ENCODE measurements at places on chromosomes 11 and 22.

- DNase-seq, result peak; percentile 66
Observed at GRCh38 chr11:35257281-35257680, 118.3 kb downstream of the CD44 start.

- no peak for DNase-seq
Observed at GRCh38 chr22:24553597-24554312, 1.2 kb downstream of the GUCD1 start.

GRCh38 chr11:114618139-114618538 lies 22.6 kb upstream of the NXPE4 start:
- no peak for DNase-seq

- peak; percentile 83 for DNase-seq
Observed at GRCh38 chr11:76782531-76783293, 444 bp upstream of the TSKU start.

- DNase-seq, result no peak
Observed at GRCh38 chr22:48368975-48369525, 1458.6 kb downstream of the BRD1 start.

DNA sequence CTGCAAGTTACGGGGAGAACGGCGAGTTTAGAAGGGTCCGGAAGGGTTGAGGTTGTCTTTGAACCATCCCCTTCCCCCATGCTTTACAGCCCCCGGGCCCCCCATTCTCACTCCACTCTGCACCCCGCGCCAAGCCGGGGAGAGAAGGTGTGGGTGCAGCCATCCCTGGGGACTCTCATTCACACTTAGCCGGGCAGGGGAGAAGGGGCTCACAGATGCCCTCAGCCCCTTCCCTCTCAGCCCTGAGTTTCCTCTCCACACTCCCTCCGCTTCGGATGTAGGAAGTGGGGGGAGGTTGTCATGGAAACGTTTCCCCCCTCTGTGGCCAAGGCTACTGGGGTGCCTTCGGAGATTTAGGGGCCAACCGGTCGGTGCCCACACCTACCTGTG lies 334 bp downstream of the CADM1 start:
- peak; percentile 32 for DNase-seq

- DNase-seq, result no peak
Observed at GRCh38 chr11:58526721-58527120, 18.8 kb upstream of the OR5B21 start.

DNA sequence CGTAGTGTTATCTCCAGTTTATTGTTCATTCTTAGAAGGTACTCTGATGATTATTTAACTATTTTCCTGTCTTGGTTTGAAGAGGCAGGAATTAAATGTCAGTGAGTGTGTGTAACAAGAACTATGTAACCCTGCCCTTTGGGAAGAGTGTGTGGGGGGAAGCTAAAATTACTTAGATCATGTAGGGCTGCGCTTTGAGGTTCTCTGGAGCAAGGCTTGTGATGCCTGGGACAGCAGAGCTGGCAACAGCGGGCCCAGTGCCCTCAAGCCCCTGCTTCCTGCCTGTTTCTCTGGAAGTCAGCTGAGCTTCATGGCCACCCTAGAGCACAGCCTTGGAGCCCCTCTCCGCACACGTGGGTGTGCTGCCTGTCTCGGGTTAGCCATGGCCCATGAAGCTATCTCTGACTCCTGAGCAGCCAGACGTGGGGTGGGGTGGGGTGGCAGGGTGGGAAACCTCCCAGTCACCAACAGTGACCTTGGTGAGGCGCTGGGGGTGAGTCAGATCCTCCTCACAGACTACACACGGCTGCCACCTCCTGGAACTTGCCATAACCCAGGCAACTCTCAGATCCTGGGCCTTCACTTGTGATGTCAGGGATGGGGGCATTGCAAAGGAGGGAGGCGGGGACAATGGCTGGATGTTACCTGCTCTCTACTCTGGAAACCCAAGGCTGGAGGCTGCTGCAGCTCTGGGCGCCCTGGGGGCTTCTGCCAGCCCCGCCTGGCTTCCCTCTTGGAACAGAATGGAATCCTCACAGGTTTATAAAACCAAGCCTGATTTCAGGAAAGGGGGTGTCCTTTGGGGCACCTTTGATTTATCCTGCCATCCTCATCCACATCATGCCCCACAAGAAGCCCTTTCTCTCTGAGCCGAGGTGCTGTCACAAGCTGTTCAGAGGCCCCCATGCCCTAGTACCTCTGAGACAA lies 88.6 kb downstream of the SNX19 start:
- DNase-seq, result peak; percentile 23

- no peak for DNase-seq
Observed at GRCh38 chr11:1779034-1779805, 15.5 kb upstream of the CTSD start.

DNA sequence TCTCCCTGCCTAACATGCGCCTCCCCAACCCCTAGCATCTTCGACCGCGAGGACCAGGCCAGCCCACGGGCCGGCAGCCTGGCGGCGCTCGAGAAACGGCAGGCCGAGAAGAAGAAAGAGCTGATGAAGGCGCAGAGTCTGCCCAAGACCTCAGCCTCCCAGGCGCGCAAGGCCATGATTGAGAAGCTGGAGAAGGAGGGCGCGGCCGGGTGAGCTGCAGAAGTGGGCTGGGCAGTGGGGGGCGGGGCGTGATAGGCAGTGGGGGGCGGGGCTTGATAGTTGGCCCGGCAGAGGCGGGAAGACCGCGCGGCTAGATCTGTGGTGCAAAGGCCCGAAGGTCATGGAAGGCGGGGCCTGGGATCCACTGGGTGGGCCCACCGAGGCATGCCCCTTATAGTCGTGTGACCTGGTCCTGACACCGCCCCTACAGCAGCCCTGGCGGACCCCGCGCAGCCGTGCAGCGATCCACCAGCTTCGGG lies 8.7 kb downstream of the SELENOM start:
- DNase-seq, result no peak

DNA sequence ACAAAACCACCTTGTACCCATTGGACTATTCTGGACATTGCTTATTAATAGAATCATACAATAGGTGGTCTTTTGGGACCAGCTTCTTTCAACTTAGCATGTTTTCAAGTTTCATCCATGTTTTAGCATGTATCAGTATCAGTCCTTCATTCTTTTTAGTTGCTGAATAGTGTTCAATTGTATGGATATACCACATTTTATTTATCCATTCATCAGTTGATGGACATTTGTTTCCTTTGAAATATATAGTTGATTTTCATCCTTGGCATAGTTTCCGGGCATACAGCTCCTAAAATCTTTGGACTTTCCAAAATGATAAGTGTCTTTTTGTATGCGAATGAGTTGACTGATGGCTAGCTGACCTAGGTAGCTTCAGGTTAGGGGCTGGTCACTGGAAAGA lies 12.2 kb downstream of the PPP6R3 start:
- no peak for DNase-seq

DNA sequence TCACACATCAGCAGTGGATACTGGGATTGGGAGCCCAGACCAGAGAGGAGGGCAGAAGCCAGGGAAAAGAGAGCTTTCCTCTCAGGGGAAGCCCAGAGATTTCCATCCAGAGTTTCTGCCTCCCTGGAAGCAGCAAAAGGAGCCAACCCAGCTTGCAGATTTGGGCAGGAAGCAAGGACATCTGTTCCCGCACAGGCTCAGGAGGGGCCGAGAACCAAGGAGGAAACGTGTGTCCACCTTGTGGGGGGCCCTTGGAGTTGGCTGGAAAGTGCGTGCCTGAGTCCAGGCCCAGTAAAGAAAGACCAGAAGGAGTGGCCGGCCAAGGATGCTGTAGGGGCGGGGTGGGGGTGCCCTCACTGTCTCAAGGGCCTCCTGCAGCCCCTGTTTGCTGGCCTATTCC lies 6.0 kb upstream of the NPTXR start:
- DNase-seq, result no peak

- DNase-seq, result no peak
Observed at GRCh38 chr11:117940736-117941135, 11.5 kb upstream of the TMPRSS13 start.

DNA sequence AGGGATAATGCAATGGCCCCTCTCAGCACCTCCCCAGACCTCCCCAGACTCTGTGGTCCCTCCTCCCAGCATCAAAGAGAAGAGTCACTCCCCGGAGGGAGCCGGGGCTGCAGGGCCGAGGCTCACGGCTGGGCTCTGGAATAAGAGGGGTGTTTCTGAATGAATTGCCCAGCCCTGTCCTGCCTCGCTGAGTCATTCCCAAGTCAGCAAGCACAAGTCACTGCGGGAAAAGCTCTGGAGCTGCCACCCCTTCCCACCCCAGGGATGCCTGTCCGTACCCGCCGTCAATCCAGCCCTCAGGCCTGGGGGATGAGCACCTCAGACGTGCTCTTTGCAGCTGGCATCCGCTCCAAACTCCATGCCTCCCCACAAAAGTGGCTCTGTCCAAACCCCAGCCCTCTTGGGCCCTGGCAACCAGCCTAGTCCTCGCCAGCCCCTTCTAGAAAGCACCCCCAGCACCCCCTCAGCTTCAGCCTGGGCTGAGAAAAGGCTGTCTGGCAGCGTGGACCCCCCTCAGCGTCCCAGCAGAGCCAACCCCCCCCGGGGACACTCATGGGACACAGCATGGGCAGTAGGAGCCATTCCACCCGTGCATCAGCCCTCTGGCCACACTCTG lies 22.7 kb downstream of the CELSR1 start:
- DNase-seq, result no peak

GRCh38 chr22:20240447-20240764 lies 27.7 kb downstream of the RTN4R start:
- no peak for DNase-seq

- DNase-seq, result no peak
Observed at GRCh38 chr11:57321388-57322255, 3.1 kb downstream of the TNKS1BP1 start.

- DNase-seq, result no peak
Observed at GRCh38 chr11:121844016-121844415, 272.0 kb downstream of the BLID start.

- DNase-seq, result no peak
Observed at GRCh38 chr11:14259186-14259784, 99.7 kb downstream of the RRAS2 start.
